NCI-H82 (cell line): ENCODE measurements at places on chromosomes 5 and 9.
A peak's percentile ranks its signal among the peaks of the same experiment; 100 is the strongest.

GRCh38 chr9:2354216-2354615, 267.4 kb upstream of the VLDLR start:
- no peak for DNase-seq

- peak; percentile 85 for DNase-seq
Measured at GRCh38 chr9:117936185-117937130, 232.3 kb downstream of the TLR4 start.

DNA sequence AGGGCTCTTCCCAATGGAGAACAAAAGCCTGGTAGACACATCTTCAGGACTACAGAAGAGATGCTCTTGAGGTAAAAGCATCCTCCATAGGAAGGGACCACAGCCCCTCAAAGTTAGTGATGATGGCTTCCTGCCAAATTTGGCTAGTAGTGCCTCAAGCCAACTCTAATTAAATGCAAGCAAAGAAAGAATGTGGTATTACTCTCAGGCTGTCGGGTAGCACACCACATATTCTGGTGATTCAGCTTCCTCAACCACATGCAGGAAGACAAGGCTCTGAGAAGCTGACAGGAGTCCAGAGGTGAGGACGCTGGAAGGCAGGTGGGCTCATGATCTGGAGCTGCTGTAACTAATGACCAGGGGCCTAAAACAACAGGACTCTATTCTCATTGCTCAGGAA, 37.2 kb upstream of the S1PR3 start:
- DNase-seq, result no peak

DNA sequence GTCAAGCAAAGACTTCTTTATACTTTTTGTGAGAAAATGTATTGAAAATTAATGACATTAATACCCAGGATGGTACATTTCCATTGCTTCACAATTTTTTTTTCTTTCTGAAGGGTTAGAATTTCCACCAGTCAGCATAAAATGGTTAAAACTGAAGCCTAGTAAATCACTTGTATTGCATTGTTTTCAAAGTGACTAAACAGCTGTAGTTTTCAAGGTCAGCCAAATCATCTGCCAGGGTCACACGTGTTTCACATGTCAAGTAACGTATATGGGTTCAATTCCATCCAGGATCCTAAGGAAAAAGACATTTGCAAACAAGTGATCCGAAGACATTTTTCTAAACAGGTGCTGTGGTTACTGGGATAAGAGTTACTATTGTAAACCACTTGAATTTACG, 574.2 kb downstream of the RAB3C start:
- DNase-seq, result no peak

- no peak for DNase-seq
Measured at GRCh38 chr5:171520300-171521174, 101.1 kb downstream of the FGF18 start.

DNA sequence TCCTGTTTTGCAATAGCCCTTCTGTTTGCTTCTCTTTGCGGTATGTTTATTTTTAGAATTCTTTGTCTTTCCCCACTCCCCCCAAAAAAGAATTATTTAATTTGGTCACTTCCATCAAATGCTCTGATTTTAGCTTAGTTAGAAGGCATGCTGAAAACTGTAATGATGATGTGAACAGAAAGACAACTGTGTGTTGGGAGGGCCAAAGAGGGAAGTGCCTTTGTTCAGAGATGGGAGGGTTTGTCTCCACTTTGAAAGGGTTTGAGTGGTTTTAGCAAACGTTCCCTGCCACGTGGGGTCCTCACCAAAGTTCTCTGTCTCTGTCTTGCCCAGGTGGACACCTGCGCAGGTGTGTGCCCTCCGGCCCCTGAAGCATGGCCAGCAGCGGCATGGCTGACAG, 41.9 kb downstream of the SYK start:
- DNase-seq, result no peak

DNA sequence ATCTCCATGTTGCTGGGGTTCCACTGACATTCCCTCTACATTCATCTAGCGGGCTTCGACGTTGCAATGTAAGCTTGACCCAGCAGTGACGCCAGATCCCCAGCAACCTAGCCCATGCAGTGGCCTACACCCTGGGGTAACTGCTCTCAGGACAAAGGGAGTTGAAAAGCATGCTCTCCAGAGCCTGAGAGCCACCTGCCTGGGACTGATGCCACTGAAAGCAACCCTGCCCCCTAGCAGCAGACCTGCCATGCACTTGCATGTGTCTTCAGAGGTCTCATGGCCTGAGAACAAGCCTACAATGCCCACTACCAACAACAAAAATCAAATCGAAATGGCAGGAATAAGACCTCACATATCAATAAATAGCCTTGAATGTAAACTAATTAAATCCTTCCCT, 330.3 kb downstream of the TRIM36 start:
- no peak for DNase-seq

- no peak for DNase-seq
Measured at GRCh38 chr5:23457780-23458179, 49.6 kb upstream of the PRDM9 start.

DNA sequence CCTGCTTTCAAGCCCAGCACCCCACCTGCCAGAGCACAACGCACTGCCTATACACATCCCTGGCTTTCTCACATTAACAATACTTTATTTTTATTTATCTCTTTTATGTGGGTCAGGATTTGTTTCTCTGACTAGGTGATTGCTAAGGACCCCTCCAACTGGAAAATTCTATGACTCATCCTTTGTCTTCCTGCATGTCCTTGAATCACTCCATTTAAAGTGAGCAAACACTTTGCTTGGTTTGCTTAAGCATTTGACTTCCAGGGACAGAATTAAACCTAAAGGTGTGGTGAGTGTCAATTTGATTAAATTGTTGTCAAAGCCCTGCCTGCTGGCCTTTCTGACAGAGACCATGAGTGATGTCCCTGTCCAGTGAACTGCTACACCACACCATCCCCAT, 536.5 kb upstream of the BRINP1 start:
- DNase-seq, result no peak

- DNase-seq, result no peak
Measured at GRCh38 chr5:170313344-170313743, 15.8 kb upstream of the LCP2 start.

GRCh38 chr5:126384985-126385384, 38.2 kb upstream of the GRAMD2B start:
- DNase-seq, result no peak

GRCh38 chr9:109923471-109923760, 143.4 kb downstream of the PALM2AKAP2 start:
- no peak for DNase-seq

DNA sequence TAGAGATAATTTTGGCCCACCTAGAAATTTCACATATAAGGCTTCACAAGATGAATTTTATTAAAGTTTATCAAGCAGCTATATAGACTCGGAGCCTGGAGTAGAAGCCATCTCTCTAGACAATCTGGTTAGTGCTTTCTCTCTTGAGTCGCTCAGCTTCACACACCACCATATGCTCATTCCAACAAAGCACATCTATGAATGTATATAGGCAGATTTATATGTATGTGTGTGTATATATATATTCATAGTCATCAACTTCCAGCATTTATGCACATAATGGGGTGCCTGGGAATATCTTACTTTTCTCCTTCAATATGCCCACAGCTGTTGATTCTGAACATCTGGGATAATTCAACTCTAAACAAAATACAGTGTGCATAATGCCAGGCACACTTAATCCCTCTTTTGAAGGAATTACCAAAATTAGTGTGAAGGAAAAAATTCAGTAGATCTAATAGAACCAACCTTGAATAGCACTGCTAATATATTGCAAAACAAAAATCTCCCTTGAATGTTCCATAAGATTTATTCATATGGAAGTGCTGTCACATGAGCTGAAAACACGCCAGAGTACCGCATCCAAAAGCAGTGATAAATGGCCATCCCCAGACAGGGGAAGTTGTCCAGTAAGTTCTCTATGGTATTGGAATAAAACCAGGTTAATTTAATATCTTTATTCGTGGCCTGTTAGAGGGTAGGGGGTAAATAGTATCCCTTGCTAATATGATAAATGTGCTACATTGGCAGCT, 56.0 kb upstream of the MOCS2 start:
- DNase-seq, result no peak

DNA sequence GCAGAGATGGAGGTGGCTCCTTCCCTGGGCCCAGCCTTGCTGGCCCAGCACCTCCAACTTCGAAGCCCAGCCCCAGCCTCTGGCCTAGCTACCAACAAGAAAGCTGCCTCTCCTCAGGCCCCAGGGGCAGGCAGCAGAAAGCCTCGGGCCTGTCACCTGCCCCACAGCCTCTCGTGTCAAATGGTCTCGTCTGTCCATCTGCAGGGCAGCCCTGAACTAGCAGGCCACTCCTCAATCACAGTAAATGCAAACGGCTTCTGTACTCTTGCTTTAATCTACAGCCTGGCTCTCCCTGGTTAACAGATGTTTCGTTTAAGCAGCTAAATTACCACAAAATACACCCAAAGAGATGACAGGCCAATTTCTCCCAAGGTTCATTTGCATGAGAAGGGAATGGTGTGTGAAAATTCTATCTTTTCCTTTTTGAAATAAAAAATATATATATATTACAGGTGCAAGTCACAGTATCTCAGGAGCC, 21.5 kb downstream of the VAV2 start:
- DNase-seq, result no peak

DNA sequence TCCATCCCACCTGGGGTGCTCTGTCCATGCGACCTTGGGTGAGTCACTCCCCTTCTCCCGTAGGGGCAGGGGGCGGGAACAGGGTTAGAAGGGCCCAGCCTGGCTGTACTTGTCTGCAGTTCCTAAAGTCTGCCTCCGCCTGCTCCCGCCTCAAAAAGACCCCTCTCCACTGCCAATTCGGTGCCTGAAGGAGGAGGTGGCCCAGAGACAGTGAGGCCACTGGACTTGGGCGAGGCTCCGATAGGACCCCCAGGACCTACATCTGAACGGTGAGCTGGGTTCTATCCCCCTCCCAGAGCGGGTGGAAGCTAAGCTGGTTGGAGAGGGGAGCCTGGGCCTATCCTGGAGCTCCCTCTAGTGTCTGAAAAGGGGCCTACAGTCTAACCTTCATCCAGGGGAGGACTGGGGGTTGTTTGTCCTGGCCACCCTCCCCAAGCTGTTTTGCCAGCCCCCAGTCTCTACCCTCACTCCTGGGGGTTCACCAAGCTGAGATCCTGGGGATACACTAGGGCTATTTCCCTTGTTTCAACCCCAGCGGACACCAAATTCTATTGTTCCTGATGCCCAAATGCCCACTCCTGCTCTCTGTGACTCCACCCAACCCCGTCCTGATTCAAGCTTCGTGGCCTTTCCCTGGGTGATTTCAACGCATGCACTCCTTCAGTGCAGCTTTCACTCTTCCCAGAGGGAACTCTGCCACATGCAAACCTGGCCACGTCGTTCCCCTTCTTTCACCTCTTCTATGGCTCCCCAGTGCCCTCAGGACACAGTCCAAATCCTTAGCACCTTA, 6.1 kb upstream of the CRB2 start:
- DNase-seq, result peak; percentile 85

DNA sequence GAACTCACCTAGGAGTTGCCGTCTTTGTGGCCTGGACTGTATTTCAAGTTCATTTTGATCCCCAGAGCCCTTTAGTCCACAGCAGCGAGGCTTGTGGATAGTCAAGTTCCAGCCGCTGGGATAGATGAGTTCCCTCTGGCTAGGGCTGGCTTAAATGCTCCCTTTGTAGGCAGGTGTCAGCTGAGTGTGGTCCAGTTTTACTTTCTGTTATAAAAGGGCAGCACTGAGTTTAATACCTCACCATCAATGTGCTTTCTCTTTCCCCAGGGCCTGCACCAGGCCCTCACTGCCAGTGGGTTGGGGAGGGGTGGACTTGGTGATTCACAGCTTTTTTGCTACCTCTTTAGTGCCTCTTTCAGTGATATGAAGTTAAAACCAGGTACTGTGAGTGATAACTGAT, 188.2 kb downstream of the SLCO4C1 start:
- no peak for DNase-seq

DNA sequence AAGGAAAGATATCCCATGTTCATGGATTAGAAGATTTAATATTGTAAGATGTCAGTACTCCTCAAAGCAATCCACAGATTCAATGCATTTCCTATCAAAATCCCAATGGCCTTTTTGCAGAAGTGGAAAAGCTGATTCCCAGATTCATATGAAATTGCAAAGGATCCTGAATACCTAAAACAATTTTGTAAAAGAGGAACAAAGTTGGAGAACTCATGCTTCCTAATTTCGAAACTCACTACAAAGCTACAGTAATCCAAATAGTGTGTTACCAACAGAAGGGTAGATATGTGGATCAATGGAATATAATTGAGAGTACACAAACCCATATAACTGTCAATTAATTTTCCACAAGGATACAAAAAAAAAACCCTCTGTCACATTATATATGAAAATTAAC, 154.3 kb upstream of the ZNF618 start:
- DNase-seq, result no peak

DNA sequence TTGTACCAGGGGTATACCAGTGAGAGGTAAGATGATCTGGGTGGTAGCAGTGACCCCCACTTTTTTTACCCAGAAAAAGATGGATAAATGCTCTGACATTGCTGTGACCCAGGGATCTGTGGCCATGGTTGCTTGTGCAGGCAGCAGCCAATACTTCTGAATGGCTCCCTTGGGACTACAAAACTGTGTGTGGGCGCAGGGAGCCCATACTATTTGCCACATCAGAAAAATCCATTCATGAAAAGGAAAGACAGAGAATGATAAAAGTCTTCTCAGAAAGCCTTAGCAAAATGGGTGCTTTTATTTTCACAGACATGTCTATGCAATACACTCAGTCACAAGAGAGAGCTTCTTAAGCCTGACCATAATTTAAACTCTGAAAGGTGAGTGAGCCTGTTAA, 37.3 kb upstream of the ALDOB start:
- DNase-seq, result no peak

GRCh38 chr5:56409331-56410190, 176.4 kb upstream of the ANKRD55 start:
- peak; percentile 97 for DNase-seq

GRCh38 chr5:115064380-115064779, 105.3 kb downstream of the TRIM36 start:
- no peak for DNase-seq

DNA sequence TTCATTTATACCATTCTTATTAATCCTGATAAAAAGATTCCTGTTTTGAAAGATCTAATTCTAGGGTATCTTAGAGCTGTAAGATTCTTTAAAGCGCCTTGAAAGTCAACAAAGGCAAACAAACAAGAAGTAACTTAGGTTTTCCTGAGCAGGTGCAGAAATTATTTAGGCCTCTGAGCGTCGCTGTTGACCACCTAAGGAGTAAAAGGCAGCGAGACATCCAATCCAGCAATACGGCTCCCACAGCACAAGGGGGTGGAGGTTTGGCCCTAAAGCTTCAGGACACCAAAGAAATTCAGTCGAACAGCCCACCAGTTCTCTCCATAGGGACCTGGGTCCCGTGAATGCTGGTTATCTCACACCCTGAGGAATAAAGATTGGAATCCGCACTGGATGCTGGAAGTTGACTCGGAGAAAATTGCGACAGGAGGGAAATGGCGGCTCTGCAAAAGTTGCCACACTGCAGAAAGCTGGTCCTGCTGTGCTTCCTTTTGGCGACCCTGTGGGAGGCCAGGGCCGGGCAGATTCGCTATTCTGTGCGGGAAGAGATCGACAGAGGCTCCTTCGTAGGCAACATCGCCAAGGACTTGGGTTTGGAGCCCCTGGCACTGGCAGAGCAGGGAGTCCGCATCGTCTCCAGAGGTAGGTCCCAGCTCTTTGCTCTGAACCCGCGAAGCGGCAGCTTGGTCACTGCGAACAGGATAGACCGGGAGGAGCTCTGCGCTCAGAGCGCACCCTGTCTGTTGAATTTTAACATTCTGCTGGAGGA, at the start of gene PCDHGA2:
Gene PCDHGA2 (plus strand): TSS at position 223 of the 769 bp plus-strand sequence.
- DNase-seq, result peak; percentile 21

- no peak for DNase-seq
Measured at GRCh38 chr5:54306893-54307292, 3.5 kb downstream of the ARL15 start.

- DNase-seq, result no peak
Measured at GRCh38 chr5:77958642-77959330, 182.6 kb upstream of the TBCA start.
